MV-4-11 (cell line): ENCODE measurements at places on chromosomes 1 and 21.

DNA sequence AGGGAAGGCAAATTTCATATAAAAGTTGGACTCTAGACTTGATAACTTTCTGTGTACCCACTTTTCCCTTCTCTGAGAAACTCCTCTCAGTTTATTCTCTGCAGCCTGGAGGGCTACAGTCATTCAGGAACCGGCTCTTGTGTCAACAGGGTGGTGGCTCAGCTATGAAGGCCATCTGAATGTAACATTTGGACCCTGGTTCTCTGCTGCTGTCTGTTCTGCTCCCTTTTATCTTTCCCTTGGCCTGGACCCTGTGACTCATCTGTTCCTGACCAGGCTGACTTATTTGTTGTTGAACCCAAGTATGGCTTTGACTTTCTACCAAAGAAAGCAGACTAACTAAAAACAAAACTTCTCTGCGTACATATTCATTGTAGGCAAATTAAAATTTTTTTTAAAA lies 75.4 kb downstream of the CENPF start:
- DNase-seq: no peak

DNA sequence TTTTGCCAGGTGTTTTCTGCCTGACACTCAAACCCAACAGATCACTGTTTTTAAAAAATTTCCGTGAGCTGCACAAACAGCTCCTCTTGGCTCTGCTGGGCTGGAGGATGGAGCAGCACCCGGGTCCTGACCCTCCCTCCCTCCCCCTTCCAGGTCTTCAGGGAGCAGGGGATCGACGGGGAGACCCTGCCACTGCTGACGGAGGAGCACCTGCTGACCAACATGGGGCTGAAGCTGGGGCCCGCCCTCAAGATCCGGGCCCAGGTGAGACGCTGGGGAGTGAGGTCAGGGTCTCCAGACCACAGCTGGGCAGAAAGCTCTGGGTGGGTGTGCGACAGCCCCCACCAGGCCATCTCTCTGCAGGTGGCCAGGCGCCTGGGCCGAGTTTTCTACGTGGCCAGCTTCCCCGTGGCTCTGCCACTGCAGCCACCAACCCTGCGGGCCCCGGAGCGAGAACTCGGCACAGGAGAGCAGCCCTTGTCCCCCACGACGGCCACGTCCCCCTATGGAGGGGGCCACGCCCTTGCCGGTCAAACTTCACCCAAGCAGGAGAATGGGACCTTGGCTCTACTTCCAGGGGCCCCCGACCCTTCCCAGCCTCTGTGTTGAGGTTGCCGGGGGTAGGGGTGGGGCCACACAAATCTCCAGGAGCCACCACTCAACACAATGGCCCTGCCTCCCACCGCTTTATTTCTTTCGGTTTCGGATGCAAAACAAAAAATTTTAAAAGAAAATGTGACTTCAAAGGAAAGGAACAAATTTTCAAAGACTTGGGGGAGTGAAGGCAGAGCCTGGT lies 15.3 kb downstream of the NOC2L start:
- no peak for DNase-seq

- no peak for DNase-seq
Observed at GRCh38 chr1:204713541-204713940, 28.0 kb upstream of the LRRN2 start.

- DNase-seq: no peak
Observed at GRCh38 chr21:30434033-30434631, 4.1 kb downstream of the KRTAP13-4 start.

DNA sequence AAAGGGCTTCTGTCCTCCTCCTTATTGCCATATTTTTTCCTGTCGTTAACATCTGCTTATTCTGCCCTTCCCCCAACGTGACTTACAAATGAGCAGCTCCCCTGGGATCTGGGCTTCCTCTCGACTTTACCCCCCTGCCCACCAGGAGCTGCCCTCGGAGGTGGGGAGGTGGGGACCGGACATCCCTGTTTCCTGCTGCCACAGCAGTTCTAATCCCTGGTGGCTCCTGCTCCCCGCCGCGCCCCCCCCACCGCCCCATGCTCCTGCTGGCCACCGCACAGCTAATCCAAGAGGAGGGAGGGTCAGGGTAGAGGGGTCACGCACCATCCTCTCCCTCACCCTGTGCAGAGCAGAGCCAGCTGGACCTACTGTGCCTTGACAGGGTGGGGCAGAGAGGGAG lies 4.4 kb upstream of the SLC27A3 start:
- no peak for DNase-seq

DNA sequence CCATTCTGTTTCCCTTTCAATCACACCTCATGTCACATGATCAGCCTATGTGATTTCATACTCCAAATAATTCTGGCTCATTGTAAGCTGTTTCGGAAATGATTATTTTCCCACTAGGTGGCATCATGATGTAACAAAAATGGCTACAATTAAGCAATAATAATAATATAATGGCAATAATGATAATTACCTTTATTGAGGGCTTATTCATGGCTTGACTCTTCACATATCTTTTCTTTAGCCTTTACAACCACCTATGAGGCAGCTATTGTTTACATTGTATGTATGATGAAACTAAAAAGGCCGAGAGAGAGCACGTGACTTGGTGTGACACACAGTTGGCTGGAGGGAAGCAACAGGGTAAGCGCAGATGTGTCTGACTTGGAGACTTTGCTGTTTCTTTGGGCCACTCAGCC lies 12.5 kb upstream of the KPRP start:
- peak; percentile 67 for DNase-seq

- DNase-seq: peak; percentile 8
Observed at GRCh38 chr1:47755101-47755990, 241.8 kb downstream of the TRABD2B start.

GRCh38 chr21:33831962-33832659 lies 83.5 kb downstream of the ATP5PO start:
- DNase-seq: no peak

GRCh38 chr1:38527373-38527966 lies 332.1 kb downstream of the RRAGC start:
- no peak for DNase-seq

GRCh38 chr1:37032660-37033354 lies 1.5 kb downstream of the GRIK3 start:
- no peak for DNase-seq

DNA sequence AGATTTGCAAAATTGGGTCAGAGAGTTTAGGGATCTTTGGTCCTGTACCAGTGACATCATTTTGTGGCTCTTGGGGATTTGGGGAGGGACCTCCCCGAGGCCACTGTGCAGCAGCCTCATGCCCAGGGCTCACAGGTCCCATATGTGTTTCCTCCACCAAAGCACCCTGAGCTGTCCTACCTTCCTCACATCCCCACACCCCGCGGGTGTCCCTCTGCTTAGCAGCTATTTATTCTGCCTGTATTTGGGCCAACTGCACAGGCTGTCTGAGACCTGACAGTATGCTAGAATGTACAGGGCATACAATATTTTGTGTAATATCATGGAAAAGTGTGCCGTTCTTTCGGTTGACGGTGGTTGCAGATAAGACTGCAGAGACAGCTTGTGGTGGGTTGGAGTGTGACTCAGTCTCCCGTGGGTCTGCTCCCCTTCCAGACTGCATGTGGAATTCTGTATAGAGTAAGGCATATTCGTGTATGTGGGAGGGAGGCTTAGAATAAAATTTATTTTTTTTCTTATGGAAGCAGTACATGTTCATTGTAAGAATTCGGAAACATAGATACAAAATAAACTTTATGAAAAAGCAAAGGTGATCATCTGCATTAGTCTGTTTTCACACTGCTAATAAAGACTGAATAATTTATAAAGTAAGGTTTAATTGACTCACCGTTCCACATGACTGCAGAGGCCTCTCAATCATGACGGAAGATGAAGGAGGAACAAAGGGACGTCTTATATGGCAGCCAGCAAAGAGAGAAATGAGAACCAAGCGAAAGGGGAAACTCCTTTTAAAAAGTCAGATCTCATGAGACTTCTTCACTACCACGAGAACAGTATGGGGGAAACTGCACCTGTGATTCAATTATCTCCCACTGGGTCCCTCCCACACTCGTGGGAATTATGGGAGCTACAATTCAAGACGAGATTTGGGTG lies 84.4 kb downstream of the ADARB1 start:
- peak; percentile 46 for DNase-seq

DNA sequence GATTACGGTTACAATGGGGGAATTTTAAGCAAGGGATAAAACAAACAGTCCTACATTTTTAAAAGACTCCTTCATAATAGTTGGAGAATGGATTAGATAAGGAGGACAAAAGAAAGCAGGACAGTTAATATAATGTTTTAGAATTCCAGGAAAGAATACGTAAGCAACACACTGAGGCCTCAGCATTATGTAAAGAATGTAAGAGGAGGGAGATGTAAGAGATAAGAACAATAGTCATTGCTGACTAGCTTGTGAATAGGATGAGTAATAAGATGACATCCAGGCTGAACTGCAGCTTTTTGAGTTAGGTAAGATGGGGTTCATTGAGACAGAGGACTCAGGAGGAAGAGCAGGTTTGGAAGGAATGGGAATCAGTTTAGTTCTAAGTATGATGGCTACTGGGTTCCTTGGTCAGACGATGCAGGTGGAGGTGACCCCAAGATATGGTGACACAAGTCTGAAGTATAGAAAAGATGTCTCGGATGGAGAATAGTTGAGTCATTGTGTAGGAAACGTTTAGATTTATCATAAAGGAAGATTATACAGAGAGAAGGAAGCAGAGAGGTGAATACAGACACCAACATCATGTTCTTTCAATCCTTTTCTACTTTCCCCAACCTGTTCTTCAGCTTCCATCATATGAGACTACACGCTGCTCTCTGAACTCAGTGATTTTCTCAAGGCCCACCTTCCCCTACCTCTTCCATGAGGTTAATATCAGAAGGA lies 372.8 kb downstream of the PTBP2 start:
- DNase-seq: no peak

GRCh38 chr1:159779403-159779851 lies 1.3 kb upstream of the DUSP23 start:
- no peak for DNase-seq

GRCh38 chr1:41611068-41611931 lies 126.8 kb upstream of the EDN2 start:
- peak; percentile 32 for DNase-seq
